NCI-H2081 treated with DMSO at 0.1 percent for 48 hours (cell line): ENCODE measurements at places on chromosomes 1 and 21.

DNA sequence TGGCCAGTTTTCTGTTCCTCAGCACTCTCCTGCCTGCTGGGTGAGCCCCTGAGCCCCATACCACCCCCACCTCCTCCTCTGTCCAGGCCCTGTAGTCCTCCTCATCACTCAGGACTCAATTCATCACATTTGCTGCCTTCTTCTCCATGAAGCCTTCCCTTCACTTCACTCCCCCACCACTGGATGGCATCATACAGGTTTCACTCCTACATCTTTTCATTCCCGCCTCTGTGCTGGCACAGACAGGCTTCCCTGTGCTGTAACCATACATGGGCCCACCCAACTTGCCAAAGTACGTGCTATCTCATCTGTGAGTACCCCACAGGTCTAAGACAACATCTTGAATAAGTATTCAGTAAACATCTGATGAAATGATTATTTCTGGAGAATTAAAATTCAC, 56.9 kb downstream of the SLC45A1 start:
- no peak for DNase-seq

DNA sequence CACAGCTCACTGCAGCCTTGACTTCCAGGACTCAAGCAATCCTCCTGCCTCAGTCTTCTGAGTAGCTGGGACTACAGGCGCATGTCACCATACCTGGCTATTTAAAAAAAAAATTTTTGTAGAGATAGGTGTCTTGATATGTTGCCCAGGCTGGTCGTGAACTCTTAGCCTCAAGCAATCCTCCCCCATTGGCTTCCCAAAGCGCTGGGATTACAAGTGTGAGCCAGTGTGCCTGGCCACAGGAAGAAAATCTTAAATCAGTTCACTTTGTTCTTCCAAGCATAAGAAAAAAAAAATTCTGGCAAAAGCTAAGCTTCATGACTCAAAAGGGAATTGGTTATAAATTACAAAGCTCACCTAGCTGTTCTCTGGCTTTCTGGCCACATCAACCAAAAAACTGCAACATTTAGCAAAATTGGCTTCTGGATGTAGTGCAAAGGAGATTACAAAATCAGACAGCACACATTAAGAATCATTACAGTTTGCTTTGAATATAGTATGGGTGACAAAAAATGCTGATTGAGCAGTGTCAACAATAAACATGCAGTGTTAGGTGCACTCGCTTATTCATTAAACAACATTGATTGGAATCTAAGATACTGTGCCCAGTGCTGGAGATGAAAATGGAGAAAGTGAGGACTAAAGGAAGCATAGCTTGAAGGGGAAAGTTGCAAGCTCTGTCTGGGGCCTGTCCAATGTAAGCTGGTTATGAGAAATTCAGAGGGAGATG, 76.7 kb downstream of the KCTD3 start:
- DNase-seq = no peak

- DNase-seq = no peak
Observed at GRCh38 chr1:25858494-25858893, 763 bp downstream of the AUNIP start.

DNA sequence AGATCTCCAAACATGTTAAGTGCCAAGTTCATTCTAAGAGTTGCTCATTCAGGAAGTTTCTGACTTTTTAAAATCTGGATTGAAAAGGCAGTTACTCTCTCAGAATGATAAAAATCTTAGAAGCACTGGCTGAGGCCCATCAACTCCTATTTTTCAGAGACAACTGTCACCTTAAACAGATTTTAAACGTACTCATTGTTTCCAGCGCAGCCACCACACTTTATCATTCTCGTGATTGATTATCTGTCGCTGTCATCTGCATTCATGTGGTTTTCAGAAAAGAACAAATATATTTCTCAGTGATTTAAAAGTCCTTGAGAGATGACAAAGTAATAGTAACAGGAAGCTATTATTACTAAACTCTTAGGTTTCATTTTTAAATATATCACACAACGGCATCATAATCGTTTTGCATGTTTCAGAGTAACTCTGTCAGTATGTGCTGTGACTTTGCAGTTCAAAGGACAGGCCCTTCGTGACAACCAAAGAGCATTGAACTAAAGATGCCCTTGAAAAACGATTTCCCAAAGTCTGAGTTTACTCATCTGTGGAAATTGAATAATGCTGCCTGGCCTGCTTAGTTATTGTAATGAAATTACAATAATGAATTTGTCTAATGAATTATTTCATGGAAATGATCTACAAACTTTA, 14.9 kb upstream of the KCNK1 start:
- DNase-seq = no peak

GRCh38 chr1:230940848-230941247, 37.8 kb downstream of the TTC13 start:
- DNase-seq = no peak

- DNase-seq = peak; percentile 48
Observed at GRCh38 chr1:154999571-155000410, 2.8 kb upstream of the ZBTB7B start.

- DNase-seq = no peak
Observed at GRCh38 chr1:219788091-219788490, 140.3 kb downstream of the SLC30A10 start.
